ENCODE measurements at places on chromosomes 7 and 10. TPM values are rescaled to one million over a fixed set of nuclear protein-coding genes. Genes with fewer than 3 reads are reported as not detected.

AP5Z1 gene
- 31.2 TPM for total RNA-seq

TMEM176B gene
- total RNA-seq: 0.47 TPM

DNA sequence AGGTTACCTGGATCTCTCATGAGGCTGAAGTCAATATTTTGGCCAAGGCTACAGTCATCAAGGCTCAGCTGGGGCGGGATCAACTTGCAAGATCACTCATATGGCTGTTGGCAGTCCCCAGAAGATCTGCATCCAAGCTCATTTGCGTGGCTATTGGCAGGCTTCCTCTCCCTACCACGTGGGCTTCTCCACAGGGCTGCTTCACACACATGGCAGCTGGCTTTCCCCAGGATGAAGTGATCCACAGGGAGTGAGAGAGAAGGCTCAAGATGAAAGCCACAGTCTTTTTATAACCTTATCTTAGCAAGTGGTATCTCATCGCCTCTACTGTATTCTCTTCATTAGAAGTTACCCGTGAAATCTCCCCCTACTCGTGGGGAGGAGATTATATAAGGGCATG, 167.4 kb downstream of the TMEM26 start:
- no peak for DNase-seq
- H3K4me1 ChIP-seq: no peaks in the 10 kb centered on the region
- no peak overlapping the region for H3K27ac ChIP-seq
- no peak overlapping the region for H3K4me3 ChIP-seq
- no peaks in the 10 kb centered on the region for H3K36me3 ChIP-seq

GPRIN2 gene
- 28.5 TPM for total RNA-seq

ST8SIA6 gene
- 2.3 TPM for total RNA-seq

GRM3 gene
- total RNA-seq: 1.9 TPM

EBLN1 gene
- not detected for total RNA-seq

DNA sequence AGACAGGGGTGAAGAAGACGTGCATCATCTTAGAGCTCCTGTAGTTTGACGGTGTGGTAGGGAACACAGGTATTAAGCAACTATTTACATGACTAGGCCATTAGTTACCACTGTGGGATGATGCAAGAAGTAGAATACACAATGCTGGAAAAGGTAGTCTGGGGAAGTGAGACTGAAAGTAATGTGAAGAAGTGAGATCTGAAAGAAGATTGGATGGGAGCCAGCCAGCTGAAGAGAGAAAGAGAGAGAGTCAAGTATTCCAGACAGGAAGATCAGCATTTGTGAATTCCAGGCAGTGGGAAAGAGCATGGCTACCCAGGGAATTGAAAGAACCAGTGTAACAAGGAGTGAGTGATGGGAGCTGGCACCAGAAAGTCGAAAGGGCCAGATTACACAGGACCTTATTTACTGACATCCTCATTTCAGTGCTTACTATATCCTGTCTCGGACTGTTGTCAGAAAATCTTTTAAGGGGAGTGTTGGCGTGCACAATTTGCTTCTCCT, 4.0 kb upstream of the CFAP58 start:
- no peak overlapping the region for H3K4me3 ChIP-seq
- H3K27me3 ChIP-seq: peaks cover 14% of the 10 kb centered on the region
- peak overlapping the region; percentile 68 for H3K27ac ChIP-seq
- H3K36me3 ChIP-seq: no peaks in the 10 kb centered on the region
- DNase-seq: peak; percentile 68

- H3K4me3 ChIP-seq: no peak overlapping the region
- peaks cover 49% of the 10 kb centered on the region for H3K4me1 ChIP-seq
- H3K27ac ChIP-seq: no peak overlapping the region
- DNase-seq: peak; percentile 68
- no peaks in the 10 kb centered on the region for H3K27me3 ChIP-seq
These were observed 255.0 kb upstream of the SP8 start for GRCh38 chr7:21041666-21042065.

GRCh38 chr10:110020265-110020664, 12.5 kb downstream of the ADD3 start:
- no peak overlapping the region for H3K27ac ChIP-seq
- no peaks in the 10 kb centered on the region for H3K36me3 ChIP-seq
- no peak for DNase-seq
- H3K27me3 ChIP-seq: no peaks in the 10 kb centered on the region
- H3K4me1 ChIP-seq: peaks cover 35% of the 10 kb centered on the region

FAM171A1 gene
- 26.1 TPM for total RNA-seq

DNA sequence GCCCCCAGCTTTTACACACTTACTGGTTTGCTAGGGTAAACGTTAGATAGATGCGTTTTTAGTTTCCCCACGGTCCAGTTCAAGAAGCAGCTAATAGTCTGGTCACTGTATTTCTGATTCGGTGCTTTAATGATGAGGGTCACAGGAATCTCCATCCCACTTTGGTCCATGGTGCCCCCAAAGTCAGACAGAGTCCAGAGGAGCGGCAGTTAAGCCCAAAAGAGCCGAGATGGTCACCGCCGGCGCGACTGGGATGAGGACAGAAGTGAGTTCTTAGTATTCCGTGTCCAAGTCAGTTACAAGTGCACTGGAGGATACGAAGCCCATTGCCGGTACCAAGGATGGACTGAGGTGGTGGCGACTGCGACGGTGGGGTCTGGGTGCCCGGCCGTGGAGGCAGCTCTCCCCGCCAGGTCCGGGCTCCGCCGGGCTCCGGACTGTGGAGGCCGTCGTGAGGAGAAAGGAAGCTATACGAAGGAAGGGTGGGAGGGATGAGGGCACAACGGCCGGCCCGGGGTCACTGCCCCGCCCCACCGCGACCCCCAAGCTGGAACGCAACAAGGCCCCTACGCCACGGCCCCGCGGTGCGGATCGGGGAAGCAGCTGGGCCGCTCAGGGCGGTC, 663 bp downstream of the HERPUD2 start:
- peak overlapping the region; percentile 97 for H3K4me3 ChIP-seq
- peaks cover 29% of the 10 kb centered on the region for H3K27me3 ChIP-seq
- no peaks in the 10 kb centered on the region for H3K36me3 ChIP-seq
- peak overlapping the region; percentile 87 for H3K27ac ChIP-seq

JAKMIP3 gene
- total RNA-seq: 0.47 TPM

GRCh38 chr7:51082096-51082840, 234.3 kb downstream of the COBL start:
- H3K4me1 ChIP-seq: peaks cover 21% of the 10 kb centered on the region
- H3K36me3 ChIP-seq: no peaks in the 10 kb centered on the region
- DNase-seq: no peak
- no peak overlapping the region for H3K27ac ChIP-seq

DNA sequence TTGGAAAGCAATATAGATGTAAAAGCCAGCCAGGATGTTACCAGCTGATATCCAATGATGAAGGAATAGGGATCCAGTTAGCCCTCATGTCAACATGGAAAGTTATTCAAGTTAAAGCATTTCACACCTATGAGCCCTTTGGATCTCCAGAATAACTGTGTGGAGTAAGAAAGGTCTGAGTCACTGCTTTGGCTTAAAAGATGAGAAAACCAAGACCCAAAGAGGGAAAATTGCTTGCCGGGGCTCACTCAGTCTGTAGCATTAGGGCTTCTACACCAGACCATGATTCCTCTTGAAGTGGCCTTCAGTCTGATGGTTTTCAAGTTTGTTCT, 12.6 kb downstream of the LSM5 start:
- no peaks in the 10 kb centered on the region for H3K27me3 ChIP-seq
- H3K27ac ChIP-seq: no peak overlapping the region
- no peaks in the 10 kb centered on the region for H3K4me1 ChIP-seq
- H3K36me3 ChIP-seq: no peaks in the 10 kb centered on the region

SUGCT gene
- total RNA-seq: 5.6 TPM

SLC35B4 gene
- 29.7 TPM for total RNA-seq

GRCh38 chr7:34687529-34687928, 29.5 kb downstream of the NPSR1 start:
- DNase-seq: no peak
- no peaks in the 10 kb centered on the region for H3K27me3 ChIP-seq

CHRM2 gene
- 0.35 TPM for total RNA-seq

CCDC146 gene
- 0.35 TPM for total RNA-seq

HOGA1 gene
- not detected for total RNA-seq

GRCh38 chr7:64951250-64951848, 39.5 kb downstream of the ZNF117 start:
- H3K4me1 ChIP-seq: no peaks in the 10 kb centered on the region
- no peaks in the 10 kb centered on the region for H3K36me3 ChIP-seq
- H3K27ac ChIP-seq: no peak overlapping the region
- H3K4me3 ChIP-seq: no peak overlapping the region
- DNase-seq: peak; percentile 75
- H3K27me3 ChIP-seq: peaks cover 31% of the 10 kb centered on the region

TET1 gene
- 82.5 TPM for total RNA-seq

DNA sequence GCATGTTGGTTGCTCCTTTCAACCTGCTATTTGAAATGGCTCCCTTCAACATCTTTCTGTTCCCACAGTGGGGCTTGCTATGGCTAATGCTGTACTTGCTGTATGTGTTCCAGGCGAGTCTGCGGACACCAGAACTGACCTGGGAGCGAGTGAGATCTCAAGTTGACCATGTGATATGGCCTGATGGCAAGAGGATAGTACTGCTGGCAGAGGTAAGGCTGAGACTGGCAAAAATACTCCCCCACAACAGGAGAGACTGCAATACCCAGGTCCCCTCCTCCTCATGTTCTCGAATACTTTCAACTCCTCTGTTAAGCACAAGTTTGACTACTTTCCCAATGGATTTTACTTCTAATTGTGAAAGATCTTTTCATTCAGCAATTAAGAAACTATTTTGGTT, 11.5 kb upstream of the STRIP2 start:
- H3K27ac ChIP-seq: no peak overlapping the region
- H3K36me3 ChIP-seq: peaks cover 7% of the 10 kb centered on the region
- no peaks in the 10 kb centered on the region for H3K4me1 ChIP-seq

NEUROD6 gene
- total RNA-seq: not detected

DNA sequence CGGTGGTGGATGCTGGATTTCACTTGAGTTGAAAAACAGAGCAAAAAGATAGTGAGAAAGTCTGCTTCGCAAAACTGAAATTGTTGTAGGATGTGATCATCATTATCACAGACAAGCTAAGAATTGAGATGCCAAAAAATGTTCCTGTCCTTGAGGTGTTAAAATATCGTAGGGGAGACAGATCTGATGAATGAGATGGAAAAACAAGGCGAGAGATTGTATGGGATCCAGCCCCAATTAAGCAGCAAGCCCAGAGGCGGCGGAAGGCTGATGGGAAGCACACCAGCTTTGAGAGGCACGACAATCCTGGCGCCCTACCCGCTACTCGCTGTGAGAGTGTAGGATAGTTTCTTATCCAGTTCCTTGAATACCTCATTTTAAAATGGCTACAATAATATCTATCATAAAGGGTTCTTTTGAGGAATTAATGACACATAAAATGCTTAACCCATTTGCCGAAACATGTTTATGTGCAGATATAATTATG, 131.1 kb upstream of the PTN start:
- H3K27ac ChIP-seq: no peak overlapping the region
- DNase-seq: no peak

HOXA2 gene
- not detected for total RNA-seq

H2BK1 gene
- total RNA-seq: not detected

All from GM23338 (cell line).